ENCODE measurements at places on chromosomes 3 and 15.

- DNase-seq, result no peak
Observed at GRCh38 chr3:123375014-123375940, 73.6 kb downstream of the ADCY5 start.

GRCh38 chr15:47184003-47184907 lies 533.0 kb upstream of the SEMA6D start:
- no peak for DNase-seq

DNA sequence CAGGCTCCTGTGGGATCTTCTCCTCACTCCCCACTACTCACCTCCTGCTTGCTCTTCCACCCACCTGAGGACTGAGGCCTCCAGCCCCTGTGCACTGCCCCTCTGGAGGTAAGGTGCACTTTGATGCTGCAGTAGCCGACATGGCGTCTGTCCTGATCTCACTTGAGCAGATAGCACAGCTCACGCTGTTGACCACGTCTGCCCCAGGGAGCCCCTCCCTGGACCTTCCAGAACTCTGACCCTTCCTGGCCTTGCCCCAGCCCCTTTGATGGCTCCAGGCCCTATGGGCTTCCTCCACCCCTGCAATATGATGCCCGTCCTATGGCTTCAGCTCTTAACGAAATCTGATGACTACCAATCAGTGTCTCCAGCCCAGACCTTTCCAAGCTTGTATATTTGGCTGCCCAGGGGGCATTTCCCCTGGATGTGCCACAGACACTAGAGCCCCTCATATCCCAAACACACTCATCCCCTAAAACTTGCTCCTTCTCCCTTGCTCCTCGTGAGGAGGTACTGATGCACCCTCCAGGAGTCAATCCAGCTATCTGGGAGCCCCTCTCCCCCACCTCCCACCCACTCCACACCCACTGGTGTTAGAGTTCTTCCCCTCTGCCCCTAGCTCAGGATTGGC lies 27.1 kb downstream of the KY start:
- no peak for DNase-seq

DNA sequence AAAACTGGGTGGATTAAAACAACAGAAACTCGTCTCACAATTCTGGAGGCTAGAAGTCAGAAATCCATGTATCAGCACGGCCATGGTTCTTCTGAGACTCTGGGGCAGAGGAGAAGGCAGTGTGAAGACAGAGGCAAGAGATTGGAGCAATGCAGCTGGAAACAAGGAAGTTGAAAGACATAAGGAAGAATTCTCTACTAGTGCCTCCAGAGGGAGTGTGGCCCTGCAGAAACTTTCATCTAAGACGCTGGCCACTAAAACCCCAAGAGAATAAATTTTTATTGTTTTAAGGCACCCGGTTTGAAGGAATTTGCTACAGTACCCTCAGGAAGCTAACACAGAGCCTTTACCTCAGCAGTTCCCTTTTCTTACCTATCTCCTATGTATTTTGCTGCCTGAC lies 1012.2 kb upstream of the CADM2 start:
- DNase-seq, result no peak

- DNase-seq, result no peak
Observed at GRCh38 chr3:85740561-85740960, 781.8 kb downstream of the CADM2 start.

DNA sequence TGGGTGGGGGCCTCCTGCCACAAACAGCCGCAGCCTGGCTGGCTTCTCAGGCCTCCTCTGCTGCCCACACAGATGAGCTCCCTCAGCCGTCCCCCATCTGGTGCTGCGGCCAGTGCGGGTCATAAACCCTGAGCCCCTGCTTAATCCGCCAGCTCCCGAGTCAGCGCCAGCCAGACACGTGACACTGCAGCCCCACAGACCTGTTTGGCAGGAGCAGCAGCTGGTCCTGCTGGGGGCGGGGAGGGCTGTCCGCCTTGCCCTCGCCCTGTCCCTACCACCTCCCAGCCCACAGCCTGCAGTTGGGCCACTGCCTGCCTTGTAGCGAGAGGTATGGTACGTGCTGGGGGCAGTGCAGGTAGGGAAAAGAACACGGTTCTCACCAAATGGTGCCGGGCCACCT lies 86.2 kb downstream of the IQSEC1 start:
- DNase-seq, result no peak

- DNase-seq, result peak; percentile 11
Observed at GRCh38 chr15:56869573-56869972, 48.9 kb upstream of the TCF12 start.

GRCh38 chr15:77654975-77655374 lies 22.3 kb upstream of the LINGO1 start:
- no peak for DNase-seq

- DNase-seq, result no peak
Observed at GRCh38 chr3:106140431-106140830, 271.6 kb upstream of the CBLB start.

- no peak for DNase-seq
Observed at GRCh38 chr3:58858126-58858525, 191.6 kb upstream of the FAM3D start.

DNA sequence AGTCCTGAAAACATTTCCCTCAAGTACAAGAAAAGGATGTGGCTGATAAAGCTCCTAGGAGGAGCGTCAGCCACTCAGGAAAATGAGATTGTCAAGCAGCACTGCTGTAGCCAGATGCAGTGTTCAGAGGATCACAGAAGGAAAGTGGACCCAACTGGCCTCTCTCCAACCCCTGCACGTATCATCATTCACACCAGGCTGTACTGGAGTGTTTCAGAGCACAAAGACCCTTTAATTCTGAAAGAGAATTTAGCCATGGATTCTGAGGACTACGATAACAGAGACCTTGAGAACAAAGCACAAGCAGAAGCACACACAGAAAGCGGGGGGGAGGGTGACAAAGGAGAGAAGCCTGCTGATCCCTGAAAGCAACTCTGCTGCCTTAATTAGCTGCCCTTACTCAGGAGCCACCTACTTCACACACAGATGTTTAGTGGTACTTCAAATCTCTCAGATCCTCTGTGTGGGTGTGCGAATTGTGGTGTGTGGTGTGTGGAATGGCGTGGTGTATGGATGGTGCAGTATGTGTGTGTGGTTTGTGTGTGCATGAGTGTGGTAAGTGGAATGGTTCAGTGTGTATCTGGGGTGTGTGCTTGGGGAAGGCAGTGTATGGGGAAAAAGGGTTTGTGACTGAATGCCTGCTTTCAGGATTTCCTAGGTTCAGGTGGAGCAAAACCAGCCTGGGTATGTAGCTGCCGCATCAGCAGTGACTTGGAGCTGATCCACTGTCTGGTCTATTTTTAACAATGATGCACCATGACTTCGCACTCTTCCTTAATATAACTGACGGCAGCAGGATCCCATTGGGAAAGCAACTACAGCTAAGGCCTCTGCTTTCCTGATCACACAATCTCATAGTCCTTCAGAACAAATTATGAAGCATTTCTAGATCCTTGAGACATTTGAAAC lies 192.5 kb downstream of the RSL24D1 start:
- no peak for DNase-seq

GRCh38 chr3:69590111-69590510 lies 149.2 kb upstream of the MITF start:
- DNase-seq, result no peak

GRCh38 chr3:128875556-128876120 lies 3.8 kb upstream of the ACAD9 start:
- peak; percentile 8 for DNase-seq

DNA sequence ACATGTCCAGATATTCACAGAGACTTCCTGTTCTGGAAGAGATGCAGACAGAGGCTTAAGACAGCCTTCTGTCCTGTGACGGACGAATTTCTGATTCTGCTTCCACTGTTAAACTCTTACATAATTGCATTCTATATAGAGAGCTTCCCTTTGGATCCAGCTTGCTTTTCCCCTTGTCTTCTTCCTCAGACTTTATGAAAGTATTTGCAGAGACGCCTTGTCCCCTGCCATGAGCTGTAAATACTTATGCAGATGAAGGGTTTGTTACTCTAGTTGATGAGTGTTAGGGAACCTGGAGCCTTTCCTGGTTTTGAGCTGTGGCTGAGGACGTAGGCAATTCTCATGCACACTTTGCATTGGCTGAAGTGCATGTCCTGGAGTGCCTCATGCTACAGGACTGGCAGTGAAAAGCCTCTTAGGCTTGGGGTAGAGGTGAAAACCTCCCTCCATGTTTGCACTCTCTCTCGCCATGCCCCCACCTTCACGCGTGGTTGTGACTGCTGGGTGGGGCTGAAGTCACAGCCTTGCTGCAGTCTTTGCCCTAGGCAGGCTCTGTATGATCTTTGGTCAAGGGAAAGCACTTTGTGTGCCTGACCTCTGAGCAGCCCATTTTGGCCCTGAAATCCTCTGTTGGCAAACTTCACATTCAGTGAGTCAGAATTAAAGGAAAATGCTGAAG lies 286.6 kb downstream of the PTPRG start:
- no peak for DNase-seq

DNA sequence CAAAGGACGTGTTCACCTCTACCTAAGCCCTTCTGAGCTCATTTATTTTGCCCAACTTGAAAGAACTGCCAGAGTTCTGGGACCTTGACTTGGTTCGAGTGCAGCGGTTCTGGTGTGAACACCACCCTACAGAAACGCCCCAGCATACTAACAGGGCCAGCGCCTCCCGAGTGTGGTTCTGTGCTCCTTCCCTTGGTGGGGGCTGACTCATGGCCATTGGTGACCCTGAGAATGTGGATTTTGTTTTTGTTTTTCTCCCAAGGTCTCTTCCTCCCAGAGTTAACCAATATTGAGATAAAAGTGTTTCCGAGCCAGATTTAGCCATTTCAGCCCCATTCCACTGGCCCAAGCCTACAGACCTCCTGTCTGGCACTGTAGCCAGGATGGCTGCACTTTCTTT lies 27.9 kb downstream of the SEMA7A start:
- no peak for DNase-seq

GRCh38 chr3:93924491-93924890 lies 49.2 kb downstream of the PROS1 start:
- no peak for DNase-seq

DNA sequence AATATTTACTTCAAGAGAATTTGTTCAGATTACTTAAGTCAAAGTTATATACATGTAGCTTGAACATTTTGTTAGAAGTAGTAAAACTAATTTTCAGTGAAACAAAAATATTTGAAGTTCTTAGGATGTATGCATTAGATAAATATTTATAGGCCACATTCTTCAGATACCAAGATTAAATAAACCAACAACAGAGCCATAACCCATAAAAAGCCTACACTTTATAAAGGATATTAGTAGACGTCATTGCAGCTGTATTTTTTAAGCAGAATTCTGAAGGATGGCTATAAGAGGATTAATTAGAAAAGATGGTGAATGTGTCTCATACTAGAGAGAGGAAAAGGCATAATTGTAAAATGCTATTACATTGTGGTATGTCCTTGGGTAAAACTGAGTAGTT lies 449.7 kb upstream of the ALCAM start:
- no peak for DNase-seq

GRCh38 chr3:196168808-196169391 lies 42.3 kb downstream of the ZDHHC19 start:
- no peak for DNase-seq

DNA sequence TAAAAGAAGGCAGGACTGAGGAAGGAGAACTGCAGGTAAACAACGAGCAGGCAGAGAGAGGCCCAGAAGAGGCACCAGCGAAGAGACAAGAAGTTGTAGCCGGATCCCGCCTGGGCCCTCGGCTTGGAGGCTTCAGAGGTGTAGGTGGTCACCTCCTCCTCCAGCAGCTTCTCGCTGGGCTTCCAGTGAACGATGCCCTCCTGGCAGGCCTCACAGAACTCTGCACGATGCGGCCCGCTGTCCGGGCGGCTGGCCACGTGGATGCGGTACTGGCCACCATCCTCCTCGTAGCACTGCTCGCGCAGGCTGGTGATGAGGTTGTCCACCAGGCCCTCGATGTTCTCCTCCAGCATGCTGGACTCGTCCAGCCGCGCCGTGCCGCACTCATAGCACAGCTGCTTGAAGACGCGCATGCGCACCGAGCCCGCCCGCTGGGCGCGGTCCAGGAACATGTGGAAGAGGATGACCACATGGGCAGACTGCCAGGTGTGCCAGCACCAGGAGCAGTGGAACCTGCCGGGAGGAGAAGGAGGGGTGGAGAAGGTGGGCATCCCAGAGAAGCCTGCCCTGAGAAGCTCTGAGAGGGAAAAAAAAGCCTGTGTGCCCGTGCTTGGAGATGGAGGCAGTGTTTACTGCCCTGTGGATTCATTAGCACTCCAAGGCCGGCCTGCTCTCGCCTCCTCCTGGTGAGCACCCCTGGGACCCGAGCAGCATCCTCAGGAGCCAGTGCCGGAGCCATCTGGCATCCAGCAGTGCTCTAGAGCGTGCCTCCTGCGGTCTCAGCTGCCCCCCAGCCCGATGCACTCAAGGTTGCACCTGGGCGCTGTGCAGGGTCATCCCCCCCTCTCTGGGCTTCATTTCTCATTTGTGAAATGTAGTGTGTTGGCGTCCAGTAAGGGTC lies 3.6 kb downstream of the RTP2 start:
- no peak for DNase-seq

DNA sequence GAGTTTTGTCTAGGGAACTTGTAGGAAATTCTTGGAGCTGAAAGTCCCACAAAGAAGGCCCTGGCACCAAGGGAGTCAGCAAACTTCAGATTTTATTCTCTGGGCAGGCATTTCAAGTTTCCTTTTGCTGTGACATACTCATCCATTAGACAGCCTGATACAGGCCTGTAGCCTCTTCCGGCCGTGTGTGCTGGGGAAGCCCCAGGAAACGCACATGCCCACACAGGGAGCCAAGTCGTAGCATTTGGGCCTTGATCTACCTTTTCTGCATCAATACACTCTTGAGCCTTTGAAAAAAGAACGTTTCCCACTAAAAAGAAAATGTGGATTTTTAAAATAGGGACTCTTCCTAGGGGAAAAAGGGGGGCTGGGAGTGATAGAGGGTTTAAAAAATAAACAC lies 15.0 kb downstream of the TIGIT start:
- no peak for DNase-seq

DNA sequence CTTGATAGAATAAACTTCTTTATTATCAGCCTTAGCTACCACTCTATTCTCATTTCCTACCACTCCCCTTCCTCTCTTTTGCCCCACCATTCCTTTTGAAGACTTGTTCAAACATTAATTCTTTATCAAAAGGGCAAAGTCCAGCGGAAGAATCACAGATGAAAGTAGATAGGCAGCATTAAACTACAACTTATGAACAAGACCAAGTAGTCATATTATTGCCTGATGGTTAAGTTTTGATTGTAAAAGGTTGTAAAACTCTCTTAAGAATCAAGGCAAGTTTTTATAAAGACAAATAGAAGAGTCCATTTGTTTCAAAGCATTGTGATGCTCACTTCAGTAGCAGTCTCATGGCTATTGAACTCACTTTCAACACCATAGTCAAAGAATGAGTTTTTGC lies 22.4 kb upstream of the TGFBR2 start:
- DNase-seq, result no peak

- DNase-seq, result no peak
Observed at GRCh38 chr3:101976473-101976872, 127.2 kb downstream of the NFKBIZ start.

All from hypothalamus (tissue), 51 donors.